ENCODE measurements at places on chromosomes 6 and 20. TPM values are rescaled to one million over a fixed set of nuclear protein-coding genes. Genes with fewer than 3 reads are reported as not detected.

The MDFI gene
- 7.4 TPM for total RNA-seq

The GDAP1L1 gene
- total RNA-seq = not detected

The GNRH2 gene
- 0.59 TPM for total RNA-seq

The CCN6 gene
- total RNA-seq = not detected

The MUC22 gene
- not detected for total RNA-seq
